Stimulated activated CD4-positive, alpha-beta T cell treated with anti-CD3 and anti-CD28 coated beads, Interleukin-15, amount 100 ng/mL, for 24 hours (primary cell): ENCODE measurements at places on chromosomes 16 and 17.

GRCh38 chr17:80652756-80653330, 108.2 kb downstream of the RPTOR start:
- DNase-seq, result no peak

DNA sequence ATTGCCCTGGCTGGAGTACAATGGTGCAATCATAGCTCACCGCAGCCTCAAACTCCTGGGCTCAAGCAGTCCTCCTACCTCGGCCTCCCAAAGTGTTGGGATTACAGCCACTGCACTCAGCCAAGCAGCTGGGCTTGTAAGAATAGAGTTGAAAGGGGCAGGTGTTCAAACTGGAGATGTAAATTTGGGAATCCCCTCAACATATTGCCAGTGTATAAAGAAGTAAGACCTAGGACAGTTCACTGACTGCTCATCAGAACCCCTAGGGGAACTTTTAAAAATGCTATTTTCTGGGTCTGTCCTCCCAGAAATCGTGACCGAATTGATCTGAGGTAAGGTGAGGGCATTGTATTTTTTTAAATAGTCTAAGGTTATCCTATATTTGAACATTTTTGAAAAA, 8.9 kb upstream of the DNAJA2 start:
- no peak for DNase-seq

- DNase-seq, result peak; percentile 66
Observed at GRCh38 chr16:67537270-67537635, 8.6 kb downstream of the RIPOR1 start.

DNA sequence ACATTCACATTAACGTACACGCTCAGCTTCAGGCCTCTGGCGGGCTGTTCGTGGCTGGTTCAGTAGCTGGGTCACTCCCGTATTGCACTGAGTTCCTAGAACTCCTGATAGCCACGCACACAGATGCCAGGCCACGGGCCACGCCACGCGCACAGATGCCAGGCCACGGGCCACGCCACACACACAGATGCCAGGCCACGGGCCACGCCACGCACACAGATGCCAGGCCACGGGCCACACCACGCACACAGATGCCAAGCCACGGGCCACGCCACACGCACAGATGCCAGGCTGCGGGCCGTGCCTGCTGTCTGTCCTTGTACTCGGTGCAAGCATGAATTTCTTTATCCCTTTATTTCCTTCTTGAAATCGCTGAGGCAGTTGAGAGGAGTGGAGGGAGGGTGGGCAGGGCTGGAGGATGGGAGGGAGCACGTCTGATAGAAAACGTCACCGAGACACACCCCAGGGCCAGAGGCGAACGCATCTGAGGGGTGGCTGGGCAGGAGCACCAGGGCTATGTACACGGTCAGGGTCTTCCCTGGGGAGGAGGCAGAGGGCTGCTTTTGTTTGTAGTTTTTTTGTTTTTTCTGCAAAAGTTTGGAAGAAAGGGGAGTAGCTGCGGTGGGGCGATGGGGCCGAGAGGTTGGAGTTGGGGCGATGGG, 8.6 kb upstream of the PABPN1L start:
- no peak for DNase-seq

DNA sequence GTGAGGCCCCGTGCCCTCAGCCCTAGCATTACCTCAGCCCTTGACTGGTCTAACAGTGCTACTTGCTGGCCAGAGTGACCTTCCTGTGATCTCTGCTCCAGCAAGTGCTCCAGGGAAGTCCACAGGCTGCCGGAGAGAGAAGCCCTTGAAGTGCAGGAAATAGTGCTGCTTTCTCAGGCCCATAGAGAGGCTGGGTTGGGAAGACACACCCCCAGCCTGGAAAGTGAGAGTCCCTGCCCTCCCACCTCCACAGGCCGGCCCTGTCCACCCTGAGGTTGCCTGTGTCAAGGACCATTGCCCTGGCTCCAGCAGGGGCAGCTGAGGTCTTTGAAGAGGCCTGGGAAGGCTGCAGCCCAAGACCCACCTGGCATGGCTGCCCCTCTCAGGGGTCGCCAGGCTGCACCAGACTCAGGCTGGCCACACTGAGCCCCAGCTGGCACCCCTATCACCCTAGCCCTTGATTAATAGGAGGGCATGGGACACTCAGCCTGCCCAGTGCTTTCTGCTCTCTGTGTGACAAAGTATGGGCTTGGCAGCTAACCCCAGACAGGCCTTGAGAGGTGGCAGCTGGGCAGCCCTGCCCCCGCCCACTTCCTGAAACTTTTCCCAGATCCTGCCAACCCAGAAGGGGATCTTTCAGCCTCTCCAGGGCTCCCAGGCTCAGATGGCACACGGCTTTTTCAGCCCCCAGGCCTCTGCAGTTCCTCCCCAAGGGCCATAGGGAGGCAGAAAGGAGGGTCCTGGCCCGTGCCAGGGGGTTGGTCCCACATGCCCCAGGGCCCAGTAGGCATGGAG, 21.7 kb downstream of the ATP6V0D1 start:
- no peak for DNase-seq

DNA sequence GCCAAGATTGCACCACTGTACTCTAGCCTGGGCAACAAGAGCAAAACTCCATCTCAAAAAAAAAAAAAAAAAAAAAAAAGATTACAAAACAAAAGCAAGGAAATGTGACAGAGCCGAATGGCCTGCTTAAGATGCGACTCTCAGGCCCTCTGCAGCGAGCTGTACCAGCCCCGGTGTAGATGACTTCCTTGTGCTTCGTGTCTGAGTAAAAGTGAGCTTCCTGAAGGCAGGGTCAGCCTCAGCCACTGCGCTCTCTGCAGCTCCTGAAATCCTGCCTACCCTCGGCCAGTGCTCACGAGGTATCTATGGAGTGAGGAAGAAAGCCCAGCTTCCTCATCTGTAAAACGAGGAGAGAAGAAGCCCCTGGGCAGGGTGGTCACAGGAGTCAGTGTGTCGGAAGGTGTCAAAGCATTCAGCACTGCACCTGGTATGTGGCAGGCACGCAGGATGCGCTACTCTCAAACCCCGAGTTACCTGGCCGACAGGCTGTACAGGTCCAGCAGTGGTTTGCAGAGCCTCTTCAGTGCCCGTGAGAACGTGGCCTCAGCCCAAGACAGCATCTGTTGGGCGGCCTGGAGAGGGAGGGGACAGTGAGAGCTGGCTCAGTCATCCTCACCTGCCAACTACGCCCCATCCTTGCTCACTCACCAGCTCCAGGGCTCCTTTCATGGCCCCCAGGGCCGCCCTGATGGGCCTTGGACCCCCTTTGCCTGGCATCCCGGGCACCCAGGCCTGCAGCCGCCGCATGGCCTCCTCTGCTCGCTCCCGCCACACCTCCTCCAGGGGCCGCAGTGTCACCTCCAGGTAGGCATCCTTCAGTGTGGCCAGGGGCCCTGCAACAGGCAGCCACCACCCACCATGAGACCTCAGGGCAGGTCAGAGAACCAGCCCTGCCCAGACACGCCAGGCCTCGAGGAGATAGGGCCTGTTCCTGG, 44.6 kb downstream of the RMI2 start:
- no peak for DNase-seq

GRCh38 chr17:5431949-5432556, 6.9 kb downstream of the C1QBP start:
- no peak for DNase-seq

GRCh38 chr17:76515274-76515949, 14.2 kb upstream of the RHBDF2 start:
- peak; percentile 87 for DNase-seq

DNA sequence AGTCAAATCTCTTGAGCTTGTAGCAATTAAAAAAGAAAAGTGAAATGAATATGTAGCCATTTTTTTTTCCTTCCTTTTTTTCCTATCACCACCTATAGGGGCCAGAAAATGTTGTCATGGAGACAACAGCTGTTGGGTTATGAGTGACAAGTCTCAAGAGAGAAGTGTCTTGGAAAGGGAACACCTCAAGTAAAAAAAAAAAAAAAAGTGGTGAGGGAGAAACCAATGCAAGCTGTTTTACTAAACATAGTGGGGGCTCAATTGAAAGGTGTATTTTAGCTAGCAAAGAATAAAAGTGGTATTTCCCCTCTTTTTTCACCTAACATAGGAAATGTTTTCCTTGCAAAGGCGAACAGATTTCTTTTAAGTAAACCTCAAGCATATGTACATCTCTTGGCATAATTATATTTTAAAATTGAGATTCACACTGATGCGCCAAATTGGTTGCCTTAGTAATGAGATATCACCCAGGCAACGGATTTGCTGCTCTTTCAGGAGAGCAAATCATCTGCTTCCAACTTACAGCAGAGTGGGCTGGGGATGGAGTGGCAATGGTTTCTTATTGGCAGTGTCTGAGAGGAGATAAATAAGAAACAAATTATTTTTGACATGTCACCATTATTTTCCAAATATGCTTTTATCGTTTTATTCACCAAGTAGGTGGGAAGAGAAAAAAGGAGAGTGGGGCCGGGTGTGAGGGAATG, 183.6 kb downstream of the MYO1D start:
- no peak for DNase-seq

DNA sequence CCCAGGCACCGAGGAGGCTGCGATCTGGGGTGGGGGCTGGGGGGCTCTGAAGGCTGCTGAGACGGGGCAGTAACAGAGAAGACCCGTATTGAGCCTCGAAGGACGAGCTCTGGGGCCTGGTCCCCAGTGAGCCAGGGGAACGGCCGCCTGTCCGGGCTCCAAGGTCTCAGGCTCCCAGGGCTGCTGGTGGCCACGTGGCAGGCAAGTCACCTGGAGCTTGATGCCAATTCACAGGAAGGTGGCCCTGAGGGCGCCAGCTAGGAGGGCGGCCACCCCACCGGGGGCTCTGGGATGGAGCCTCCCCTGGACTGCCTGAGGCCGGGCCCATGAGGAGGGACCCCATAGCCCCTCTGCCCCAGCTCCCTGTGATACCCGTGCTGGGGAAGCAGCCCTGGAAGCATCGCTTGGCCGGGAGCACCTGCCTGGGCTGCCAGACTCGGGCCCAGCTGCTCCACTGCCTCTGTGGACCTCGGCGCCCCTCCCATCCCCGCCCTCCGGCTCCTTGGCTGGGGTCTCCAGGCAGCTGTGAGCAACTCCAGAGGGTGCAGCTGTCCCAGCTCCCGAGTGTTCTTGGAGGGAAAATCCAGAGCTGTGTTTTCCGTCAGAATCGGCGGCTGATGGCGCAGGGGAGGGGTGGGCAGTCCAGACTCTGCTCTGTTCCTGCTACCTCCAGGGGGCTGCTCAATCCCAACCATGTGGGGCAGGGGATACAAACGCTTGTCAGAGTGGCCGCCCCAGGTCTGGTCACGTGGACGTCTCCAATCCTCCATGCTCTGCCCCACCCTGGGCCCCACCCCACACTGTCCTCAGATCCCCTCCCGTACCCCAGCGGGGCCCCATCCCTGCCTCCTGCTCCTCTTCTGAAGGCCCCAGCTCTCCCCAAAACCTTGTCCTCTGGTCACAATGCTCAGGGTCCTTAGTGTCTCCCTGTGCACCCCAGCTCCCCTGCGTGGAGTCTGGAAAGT, 67.2 kb upstream of the GNG13 start:
- no peak for DNase-seq

- DNase-seq, result no peak
Observed at GRCh38 chr17:56887552-56888467, 26.0 kb downstream of the TRIM25 start.

DNA sequence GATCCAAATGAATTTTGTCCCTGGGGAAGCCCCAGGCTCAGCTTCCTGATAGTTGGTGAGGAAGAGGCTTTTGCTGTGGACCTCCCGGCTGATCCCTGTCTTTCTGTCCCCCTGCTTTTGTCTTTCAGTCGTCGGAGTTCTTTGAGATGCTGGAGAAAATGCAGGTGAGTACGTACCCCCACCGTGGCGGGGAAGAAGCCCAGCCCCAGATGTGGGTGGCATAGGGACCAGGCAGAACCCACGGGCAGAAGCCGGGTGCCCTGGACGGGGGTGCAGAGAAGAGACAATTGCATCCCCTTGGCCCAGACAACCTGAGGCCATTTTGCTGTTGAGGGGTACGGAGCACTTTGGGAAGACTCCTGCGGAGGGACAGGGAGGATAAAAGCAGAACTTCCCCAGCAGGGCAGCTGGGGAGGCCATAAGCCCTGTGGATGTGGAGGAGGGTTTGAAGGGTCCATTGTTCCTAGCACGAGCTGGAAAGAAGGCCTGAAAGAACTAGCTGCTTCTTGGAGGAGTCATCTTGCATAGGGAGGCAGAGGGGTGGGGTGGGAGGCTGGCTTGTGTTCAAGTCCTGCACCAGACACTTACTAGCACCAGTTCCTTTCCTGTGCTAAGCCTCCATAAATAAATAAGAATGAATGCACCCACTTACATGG, 105.6 kb downstream of the OR1D5 start:
- no peak for DNase-seq

GRCh38 chr16:67992661-67993206, 6.5 kb downstream of the DPEP2 start:
- DNase-seq, result no peak

DNA sequence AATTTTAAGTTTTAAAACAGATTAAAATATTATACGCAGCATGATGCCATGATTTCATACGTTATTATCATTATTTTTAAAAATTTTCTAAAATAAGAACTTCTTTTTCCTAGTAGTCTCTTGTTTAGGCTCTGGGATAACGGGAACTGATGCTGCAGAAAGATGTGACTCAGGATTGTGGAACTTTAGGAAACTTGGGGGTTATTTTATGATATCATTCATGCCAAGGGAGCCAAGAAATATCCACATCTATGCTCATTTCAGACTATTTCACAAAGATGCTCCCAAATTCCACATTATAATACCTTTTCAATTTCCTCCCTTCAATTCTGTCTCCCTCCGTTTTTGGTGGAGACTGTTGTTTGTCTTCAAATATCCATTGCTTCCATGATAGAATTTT, 236.4 kb downstream of the HS3ST3A1 start:
- DNase-seq, result no peak

DNA sequence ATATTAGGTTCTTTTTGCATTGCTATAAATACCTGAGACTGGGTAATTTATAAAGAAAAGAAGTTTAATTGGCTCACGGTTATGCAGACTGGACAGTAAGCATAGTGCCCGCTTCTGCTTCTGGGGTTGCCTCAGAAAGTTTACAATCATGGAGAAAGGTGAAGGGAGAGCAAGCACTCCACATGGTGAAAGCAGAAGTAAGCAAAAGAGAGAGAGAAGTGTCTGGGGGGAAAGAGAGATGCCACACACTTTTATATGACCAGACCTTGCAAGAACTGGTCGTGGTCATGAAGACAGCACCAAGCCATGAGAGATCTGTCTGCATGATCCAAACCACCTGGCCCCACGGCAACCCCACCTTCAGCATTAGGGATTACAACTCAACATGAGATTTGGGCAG, 45.4 kb downstream of the KCNJ16 start:
- no peak for DNase-seq

DNA sequence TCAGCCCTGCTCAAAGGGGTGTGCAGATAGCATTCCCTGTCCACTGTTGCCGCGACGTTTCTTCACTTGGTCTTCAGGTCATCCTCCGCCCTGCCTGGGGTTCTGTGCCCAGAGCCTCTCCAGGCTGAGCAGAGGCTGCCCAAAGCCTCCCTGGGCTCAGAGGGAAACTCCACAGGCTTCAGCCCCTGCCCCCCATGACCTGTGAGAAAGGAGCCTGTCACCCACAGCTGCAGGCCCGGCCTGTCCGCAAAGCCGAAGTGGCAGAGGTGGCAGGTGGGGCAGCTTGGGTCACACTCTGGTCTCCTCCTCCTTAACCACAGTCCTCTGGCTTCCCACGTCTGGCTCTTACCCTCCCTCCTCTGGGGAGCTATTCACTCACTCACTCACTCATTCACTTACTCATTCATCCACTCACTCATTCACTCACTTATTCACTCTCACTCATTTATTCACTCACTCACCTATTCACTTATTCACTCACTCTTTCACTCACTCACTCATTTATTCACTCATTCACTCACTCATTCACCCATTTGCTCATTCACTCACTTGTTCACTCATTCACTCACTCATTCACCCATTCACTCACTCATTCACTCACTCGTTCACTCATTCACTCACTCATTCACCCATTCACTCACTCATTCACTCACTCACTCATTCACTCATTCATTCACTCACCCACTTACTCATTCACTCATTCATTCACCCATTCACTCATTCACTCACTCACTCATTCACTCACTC, 7.1 kb upstream of the CPSF4L start:
- no peak for DNase-seq
